Stimulated activated CD8-positive, alpha-beta memory T cell treated with anti-CD3 and anti-CD28 coated beads, Interleukin-15, amount 100 ng/mL, for 4 hours (primary cell): ENCODE measurements at places on chromosomes 13 and 19.

GRCh38 chr19:45496349-45496953 lies 396 bp downstream of the RTN2 start:
- DNase-seq = no peak

GRCh38 chr19:13796301-13797057 lies 1.2 kb downstream of the ZSWIM4 start:
- no peak for DNase-seq

- DNase-seq = no peak
Measured at GRCh38 chr19:35459414-35460082, 11.5 kb downstream of the FFAR2 start.

GRCh38 chr13:97719736-97720135 lies 233.7 kb upstream of the IPO5 start:
- DNase-seq = no peak

GRCh38 chr19:19746286-19747213 lies 13.6 kb upstream of the ZNF14 start:
- no peak for DNase-seq

- DNase-seq = no peak
Measured at GRCh38 chr19:13806728-13807127, 11.5 kb downstream of the ZSWIM4 start.

GRCh38 chr19:51325161-51325976 lies 13.9 kb downstream of the IGLON5 start:
- DNase-seq = no peak

GRCh38 chr19:29662278-29662603 lies 3.0 kb upstream of the PLEKHF1 start:
- no peak for DNase-seq

- DNase-seq = no peak
Measured at GRCh38 chr13:32472194-32472621, 44.3 kb upstream of the N4BP2L1 start.

DNA sequence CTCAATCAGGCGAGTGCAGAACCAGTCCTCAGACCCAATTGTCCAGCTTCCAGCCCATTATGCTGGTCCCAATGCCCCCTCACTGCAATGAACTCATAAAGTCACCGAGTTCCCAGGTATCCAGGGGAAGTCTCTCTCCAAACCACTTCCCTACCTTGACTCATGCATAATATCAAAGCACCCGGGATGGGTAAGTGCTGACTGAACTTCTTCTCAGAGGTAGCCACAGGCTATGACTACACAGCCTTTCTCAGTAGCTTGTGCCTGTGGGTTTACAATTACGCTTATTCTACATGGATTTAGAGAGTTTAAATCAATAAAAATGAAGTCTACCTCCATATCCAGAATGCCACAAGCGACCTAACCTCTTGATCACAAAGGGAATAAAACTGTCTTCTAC lies 1.7 kb upstream of the C13orf42 start:
- no peak for DNase-seq

- no peak for DNase-seq
Measured at GRCh38 chr19:56084835-56085536, 36.1 kb downstream of the ZNF787 start.

GRCh38 chr13:48156466-48156865 lies 61.6 kb upstream of the MED4 start:
- peak; percentile 62 for DNase-seq

GRCh38 chr19:3115411-3115810 lies 20.4 kb upstream of the GNA15 start:
- no peak for DNase-seq

GRCh38 chr19:47152205-47152604 lies 21.6 kb downstream of the SAE1 start:
- DNase-seq = no peak

DNA sequence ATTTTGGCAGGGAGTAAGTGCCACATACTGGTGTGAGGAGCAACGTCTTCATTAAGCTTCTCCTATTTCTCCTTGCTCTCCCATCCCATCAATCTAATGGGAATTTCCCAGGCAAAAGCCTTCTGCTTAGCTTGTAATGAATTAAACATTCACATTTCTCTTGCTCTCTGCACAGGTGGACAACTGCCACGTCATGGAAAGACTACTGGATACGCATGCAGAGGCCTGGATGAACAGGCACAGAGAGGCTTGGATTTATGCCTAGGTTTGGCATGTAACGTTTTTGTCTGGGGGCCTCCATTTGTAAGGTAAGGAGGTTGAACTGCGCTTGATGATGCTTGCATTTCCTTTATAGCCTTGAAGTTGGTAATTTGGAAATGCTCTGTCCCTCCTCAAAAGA lies 374.8 kb downstream of the KLF12 start:
- DNase-seq = no peak

- DNase-seq = no peak
Measured at GRCh38 chr13:91078093-91078679, 269.3 kb upstream of the MIR17HG start.

- no peak for DNase-seq
Measured at GRCh38 chr19:46554161-46554560, 47.0 kb upstream of the CALM3 start.

DNA sequence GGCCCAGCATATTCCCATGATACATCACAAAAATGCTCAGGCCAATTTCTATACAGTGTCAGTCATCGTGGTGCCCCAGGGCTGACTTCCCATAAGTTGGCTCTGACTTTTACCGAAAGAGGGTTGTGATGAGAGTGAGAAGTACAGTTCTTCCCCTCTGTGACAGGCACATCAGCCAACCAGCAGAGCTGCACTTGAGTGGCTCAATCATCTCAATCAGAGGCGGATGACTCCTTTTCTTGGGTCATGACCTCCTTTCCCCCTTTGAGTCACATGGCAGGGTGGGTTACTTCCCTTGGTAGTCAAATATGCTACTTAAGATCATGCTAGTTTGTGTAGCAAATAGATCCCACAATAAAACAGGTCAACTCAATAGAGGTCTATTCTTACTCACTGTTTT lies 6.9 kb upstream of the AMER2 start:
- no peak for DNase-seq

DNA sequence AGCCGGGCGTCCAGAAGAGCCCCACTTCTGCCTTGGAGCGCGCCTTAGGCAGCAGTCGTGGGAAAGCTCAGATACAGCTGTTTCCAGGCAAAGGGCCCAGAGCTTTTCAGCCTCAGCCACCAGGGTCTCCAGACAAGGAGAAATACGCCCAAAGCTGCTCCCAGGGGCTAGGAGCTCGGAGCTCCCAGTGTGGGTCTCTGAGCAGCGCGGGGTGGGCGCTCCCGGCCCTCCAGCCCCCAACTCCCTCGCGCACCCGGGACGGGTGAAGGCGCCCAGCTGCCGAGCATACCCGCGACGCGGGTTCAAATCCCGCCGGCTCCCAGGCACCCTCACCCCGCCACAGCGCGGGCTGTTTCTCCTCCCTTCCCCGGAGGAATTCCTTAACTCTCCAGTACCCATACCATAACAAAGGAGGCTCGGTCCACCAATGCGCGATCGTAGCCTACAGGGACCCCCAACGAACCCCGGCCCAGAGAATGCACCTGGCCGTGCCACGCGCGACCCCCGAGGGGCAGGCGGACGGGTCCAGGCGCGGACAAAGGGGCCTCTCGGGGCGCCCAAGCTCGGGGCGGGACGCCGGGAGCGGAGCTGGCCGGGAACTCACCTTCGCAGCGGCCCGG lies 507 bp downstream of the COL4A1 start:
- no peak for DNase-seq

DNA sequence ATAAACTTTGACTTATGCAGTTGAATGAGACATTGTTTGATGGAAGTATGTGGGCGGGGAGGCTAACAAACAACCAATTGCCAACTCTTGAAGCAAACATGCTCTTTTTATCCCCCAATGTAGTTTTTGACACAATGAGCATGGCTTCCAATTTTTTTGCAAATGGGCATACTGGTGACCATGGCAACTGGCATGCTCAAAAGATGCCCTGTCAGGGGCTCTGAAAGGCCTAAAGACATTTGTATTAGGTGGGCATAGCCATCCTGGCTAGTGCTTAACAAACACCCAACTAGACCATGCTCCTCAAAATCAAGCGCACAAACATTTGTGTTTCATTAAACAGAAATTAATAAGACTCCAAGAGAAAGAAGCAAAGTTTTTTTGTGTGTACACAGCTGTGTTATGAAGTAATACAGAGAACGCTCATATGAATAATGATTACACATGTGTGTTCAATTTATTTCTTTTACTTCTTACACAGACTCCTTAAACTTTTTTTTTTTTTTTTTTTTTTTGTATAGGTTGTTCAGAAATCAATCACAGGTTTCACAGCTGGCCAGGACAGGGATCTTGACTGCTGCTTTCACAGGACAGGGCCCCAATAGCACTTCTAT lies 95.6 kb downstream of the DLEU7 start:
- no peak for DNase-seq

DNA sequence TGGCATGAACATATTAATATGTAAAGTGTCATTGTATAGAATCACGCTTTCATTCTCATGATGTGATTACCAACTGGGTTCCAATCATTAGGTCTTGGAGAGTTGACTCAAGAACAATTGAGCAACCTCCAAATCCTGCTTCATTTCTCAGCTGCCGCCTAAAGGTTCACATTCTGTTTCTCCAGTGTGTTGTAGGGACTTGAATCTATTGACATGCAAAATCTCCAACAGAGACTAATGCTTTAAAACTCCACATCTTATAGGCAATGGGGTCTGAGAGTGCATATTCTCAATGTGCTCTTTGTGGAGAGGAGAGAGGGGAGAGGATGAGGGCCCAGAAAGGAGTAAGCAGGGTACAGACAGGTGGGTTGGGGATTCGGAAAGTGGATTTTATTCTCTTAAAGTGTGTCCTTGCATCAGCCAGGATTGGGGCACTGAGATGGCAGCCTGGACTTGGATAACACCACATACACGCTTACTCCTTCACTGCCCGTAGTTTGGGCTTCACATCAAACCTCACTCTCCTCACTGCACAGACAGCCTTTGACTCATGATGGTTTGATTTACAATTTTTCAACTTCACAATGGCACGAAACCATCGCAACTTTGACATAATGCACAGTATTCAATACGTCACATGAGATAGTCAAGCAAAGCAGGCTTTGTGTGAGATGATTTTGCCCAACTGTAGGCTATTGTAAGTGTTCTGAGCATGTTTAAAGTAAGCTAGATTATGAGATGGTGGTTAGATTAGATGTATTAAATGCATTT lies 241.3 kb upstream of the IRS2 start:
- no peak for DNase-seq

DNA sequence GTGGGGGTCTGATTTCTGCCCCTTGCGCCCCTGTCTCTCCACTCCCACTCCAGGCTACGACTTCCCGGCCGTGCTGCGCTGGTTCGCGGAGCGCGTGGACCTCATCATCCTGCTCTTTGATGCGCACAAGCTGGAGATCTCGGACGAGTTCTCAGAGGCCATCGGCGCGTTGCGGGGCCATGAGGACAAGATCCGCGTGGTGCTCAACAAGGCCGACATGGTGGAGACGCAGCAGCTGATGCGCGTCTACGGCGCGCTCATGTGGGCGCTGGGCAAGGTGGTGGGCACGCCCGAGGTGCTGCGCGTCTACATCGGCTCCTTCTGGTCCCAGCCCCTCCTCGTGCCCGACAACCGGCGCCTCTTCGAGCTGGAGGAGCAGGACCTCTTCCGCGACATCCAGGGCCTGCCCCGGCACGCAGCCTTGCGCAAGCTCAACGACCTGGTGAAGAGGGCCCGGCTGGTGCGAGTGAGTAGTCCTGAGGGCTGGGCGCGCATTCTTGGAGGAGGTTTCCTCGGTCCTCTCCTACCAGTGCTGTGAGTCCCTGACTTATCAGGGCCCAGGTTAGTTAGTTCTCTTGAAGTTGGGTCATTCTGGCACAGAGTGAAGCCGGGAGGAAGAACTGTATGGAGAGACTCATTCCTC lies 12.7 kb downstream of the EHD2 start:
- DNase-seq = no peak

DNA sequence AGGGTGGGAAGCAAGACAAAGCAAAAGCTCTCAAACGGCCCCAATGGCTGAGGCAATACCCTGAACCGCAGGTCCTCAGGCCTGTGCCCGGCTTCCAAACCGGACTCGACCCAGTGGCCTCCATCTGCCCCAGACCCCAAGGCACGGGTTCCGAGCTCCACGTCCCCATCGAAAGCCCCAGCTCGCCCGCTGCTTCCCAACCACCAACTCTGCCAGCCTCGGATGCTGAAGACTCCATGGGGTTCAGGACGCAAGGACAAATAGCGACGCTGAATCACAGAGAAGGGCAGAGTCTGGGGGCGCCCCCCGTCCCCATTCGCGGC lies 559 bp downstream of the POLR2E start:
- no peak for DNase-seq

DNA sequence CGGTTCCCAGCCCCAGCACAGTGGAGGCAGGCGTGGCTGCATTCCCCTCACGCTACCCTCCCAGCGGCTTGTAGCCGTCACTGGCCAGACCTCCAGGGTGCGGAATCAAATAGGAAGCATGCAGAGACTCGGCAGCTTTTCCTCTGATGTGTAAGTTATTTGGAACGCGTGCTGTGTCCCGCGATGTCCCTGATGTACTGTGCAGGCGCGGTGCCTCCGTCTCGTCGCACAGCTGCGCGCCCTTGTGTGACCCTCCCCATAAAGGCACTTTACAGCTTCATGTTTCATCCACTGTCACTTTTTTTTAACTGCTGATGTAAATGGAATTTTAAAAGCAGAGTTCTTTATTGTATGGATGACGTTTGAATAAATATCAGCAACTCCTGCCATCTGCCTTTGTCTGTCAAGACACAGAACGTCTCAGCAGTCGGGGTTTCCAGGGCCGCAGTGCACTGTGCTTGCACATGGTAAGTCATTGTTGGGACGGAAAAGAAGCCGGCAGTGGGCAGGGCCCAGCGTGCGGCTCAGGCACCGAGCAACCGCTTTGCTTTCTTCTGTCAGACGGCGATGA lies 7.3 kb upstream of the F7 start:
- DNase-seq = no peak

DNA sequence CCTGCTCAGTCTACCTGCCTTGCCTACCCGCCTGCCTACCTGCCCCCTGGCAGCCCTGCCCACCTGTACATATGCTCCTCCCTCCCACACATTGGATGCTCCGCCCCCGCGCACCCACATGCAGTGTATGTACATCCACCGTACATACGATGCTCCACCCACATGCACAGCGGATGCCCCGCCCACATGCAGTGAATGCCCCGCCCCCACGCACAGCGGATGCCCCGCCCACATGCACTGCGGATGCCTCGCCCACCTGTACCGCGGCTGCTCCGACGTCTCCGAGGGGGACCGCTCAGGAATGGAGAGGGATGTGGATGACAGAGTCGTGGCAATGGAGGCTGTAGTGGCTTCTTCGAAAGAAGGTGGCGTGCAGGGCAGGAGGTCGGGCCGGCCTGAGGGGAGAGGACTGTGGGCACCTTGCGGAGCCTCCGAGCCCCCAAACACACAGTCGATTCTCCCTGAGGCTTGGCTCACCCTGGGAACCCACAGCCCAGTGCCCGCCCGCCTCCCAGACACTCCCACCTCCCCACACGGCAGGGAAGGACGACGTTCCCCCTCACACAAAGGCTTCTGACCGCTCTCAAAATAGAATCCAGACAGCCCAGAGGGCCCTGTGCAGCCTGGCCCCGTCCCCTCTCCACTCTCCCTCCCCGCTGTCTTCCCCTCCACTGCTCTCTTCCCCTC lies 16.5 kb upstream of the CACTIN start:
- DNase-seq = no peak

DNA sequence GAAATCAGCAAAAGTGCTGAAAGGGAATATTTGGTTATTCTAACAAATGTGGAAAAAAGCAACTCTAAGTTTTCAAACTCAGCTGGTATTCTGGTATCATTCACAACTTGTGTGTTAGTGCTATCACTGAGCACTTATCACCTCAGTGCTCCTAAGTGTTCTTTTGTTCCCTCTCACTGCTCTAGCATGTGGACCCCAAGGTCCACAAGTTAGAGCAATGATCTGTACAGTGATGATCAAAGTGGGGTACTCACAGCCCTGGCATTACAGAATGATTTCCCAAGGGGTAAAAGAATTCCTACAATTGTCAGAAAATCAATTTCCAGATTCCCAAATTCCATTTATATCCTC lies 575.0 kb downstream of the DIAPH3 start:
- DNase-seq = no peak
